A549 treated with RU486 at 1 μM for 4 hours (cell line): ENCODE measurements at places on chromosomes 2 and 18. TPM values are rescaled to one million over a fixed set of nuclear protein-coding genes. Genes with fewer than 3 reads are reported as not detected.

Gene SH3BP4
- 27.6 to 31.4 TPM (median 28.3 TPM) in 5 replicates for total RNA-seq

Gene RETREG2
- total RNA-seq, result 58.9 to 85.7 TPM (median 81.2 TPM) in 5 replicates

Gene ASIC4
- 0.05 to 0.07 TPM in 2 of 5 replicates, not detected in the others for total RNA-seq

Gene ADNP2
- 10.0 to 12.1 TPM (median 11.6 TPM) in 5 replicates for total RNA-seq

Gene HOXD13
- 0.15 to 0.29 TPM (median 0.16 TPM) in 5 replicates for total RNA-seq

Gene DSG4
- not detected in 5 replicates for total RNA-seq

Gene MOCOS
- total RNA-seq, result 2.6 to 3.6 TPM (median 2.7 TPM) in 5 replicates
